ENCODE measurements at places on chromosomes 6 and 20.
A peak's percentile ranks its signal among the peaks of the same experiment; 100 is the strongest.

DNA sequence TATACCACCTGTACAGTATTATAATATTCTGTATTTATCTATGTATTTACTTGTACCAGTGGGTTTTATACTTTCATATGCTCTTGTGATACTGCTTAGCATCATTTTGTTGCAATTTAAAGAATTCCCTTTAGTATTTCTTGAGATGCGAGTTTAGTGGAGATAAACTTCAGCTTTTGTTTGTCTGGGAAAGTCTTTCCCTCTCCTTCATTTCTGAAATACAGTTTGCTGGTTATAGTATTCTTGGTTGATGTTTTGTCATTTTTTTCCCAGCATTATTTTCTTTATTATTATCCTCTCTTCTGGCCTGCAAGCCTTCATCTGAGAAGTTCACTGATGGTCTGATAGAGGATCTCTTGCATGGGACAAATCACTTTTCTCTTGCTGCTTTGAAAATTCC is 136.6 kb upstream of the MCHR2 start:
- no peak for DNase-seq

DNA sequence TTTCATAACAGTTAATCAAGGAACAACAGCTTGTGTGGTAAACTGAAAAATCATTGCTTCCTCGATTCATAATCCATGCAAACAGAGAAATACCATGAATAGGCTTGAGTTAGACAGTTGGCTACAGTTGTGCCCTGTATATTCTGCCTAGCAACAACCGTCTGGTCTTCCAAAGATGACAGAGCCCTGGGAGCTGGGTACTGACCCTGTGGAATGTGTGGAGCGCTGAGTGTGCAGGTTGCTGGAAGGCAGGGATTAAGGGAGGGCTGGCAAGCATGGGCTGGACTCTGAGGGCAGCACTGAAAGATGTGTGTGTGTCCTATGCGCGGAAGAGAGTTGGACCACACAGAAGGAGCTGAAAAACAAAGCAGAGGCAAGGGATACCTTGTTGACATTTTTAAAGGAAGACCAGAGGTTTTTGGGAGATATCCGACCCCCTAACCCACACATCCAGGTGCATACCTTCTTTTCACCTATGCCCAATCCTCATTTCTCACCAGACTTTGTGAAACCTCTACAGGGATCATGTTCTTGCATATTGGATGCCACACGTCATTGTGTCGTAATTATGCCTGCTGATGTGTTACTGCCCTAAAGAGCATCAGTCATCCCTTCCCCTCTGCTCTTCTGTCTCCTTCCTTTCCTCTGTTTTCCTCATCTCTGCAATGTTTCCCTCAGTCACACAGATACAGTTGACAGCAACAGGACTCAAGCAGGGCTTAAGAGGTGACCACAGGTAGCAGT is 58.2 kb upstream of the VGLL2 start:
- DNase-seq: no peak

DNA sequence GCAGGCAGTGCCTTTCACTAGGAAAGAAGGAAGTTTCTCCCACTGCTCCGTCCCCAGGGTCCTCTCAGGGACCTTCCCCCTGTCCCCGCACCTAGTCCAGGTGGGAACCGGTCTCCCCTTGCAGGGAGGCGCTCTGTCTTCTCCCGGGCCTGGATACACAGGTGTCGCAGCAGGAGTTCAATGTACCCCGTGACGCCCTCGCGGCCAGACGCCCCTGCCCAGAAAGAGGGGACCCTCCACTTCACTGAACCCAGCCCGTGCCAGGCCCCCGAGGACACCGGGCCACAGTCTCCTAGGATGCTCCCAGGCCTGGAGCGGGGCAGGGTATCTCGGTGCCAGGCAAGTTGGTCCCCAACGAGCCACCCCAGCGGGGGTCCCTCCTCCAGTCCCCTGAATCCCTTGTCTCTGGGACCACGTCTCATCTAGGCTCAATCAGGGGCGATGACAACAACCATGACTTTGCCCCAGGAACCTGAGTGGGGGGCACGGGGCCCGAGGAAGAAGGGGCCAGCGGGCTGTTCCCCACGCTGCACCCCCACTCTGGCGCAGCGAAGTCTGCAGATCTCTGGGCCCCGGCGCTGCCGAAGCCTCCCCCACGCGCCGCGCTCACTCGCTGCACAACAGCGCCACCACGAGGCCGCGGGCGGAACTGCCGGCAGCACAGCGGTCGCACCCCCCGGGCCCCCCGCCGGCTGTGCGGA is 103.0 kb downstream of the EDN3 start:
- peak; percentile 38 for DNase-seq

GRCh38 chr6:20589266-20589665 is 55.0 kb downstream of the CDKAL1 start:
- DNase-seq: no peak

- DNase-seq: no peak
Measured at GRCh38 chr6:166201878-166202277, 34.2 kb upstream of the TBXT start.

Data from tibial nerve (tissue), 4 donors.